Cardiac fibroblast (primary cell): ENCODE measurements at places on chromosomes 1 and 21.

GRCh38 chr1:93435443-93435842 is 12.5 kb upstream of the FNBP1L start:
- no peak for DNase-seq

- DNase-seq = no peak
These were observed 4.8 kb upstream of the MCOLN2 start for GRCh38 chr1:85001742-85002141.

GRCh38 chr1:216325946-216326345 is 97.3 kb downstream of the USH2A start:
- DNase-seq = no peak

DNA sequence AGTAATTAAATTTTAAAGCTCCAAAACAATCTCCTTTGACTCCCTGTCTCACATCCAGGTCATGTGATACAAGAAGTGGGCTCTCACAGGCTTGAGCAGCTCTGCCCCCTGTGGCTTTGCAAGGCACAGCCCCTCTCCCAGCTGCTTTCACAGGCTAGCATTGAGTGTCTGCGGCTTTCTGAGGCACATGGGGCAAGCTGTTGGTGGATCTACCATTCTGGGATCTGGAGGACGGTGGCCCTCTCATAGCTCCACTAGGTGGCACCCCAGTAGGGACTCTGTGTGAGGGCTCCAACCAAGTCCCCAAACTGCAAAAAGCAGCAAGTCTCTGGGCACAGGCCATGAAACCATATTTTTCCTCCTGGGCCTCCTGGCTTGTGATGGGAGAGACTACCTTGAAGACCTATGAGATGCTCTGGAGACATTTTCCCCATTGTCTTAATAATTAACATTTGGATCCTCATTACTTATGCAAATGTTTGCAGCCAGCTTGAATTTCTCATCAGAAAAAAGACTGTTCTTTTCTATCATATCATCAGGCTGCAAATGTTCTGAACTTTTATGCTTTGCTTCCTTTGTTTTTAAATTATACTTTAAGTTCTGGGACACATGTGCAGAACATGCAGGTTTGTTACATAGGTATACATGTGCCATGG is 554.1 kb upstream of the OLFM3 start:
- peak; percentile 58 for DNase-seq

GRCh38 chr1:53638360-53639035 is 100.5 kb downstream of the GLIS1 start:
- DNase-seq = no peak

GRCh38 chr1:119906927-119907652 is 10.8 kb upstream of the ADAM30 start:
- no peak for DNase-seq

- DNase-seq = no peak
These were observed 82.4 kb downstream of the KIF14 start for GRCh38 chr1:200538179-200538578.

DNA sequence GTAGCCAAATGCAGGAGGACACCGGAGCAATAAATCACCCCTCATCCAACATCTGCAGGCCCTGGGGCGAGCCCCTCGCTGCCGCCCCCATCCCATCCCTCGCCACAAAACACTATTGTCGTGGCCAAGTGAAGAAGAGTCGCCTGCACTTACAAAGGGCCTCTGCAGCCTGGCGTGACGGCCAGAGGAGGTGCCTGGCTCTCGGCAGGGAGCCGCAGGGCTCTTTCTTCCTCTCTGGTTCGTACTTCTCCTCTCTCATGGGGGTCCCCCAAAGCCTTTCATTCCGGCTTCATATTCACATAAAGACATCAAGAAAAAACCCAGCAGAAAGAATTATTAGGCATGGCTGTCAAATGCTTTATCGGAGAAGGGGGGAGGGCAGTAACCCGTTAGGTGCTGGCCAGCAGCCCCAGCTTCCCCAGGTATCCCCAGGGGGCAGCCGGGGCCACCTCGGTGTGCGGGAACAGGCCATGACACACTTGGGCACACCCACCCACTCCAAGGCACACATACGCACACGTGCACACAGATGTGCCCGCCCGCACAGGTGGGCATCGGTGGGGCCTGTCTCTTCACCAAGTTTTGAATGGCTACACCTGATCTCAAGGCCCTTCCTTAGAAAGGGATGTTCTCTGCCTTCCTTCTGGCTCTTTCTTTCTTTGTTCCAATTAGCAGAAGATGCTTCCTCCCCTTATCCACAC is 149.1 kb downstream of the PRDM16 start:
- no peak for DNase-seq

- peak; percentile 90 for DNase-seq
These were observed 31.2 kb upstream of the QSOX1 start for GRCh38 chr1:180123463-180123936.

- no peak for DNase-seq
These were observed 824.9 kb downstream of the AMY1C start for GRCh38 chr1:104574620-104575019.

DNA sequence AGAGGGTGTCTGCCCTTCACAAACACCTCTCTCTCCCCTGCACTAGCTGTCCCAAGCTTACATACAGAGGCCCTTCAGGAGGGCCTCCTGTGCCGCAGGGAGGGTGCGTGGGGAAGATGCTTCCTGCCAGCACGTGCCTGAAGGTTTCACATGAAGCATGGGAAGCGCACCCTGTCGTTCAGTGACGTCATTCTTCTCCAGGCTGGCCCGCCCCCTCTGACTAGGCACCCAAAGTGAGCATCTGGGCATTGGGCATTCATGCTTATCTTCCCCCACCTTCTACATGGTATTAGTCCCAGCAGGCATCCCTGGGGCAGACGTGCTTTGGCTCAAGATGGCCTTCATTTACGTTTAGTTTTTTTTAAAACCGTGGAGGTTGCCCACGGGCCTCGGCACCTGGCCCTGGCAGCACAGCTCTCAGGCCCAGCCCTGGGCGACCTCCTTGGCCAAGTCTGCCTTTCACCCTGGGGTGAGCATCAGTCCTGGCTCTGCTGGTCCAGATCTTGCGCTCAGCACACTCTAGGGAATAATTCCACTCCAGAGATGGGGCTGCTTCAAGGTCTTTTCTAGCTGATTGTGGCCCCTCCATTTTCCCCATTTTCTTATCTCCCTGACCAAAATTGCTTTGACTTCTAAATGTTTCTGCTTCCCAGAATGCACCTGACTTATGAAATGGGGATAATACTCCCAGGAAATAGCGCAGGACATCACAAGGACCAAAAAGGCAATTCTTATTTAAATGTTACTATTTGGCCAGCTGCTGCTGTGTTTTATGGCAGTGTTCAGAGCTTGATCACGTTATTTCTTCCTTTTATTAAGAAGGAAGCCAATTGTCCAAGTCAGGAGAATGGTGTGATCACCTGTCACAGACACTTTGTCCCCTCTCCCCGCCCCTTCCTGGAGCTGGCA is 6.1 kb downstream of the NPPA start:
- DNase-seq = no peak

DNA sequence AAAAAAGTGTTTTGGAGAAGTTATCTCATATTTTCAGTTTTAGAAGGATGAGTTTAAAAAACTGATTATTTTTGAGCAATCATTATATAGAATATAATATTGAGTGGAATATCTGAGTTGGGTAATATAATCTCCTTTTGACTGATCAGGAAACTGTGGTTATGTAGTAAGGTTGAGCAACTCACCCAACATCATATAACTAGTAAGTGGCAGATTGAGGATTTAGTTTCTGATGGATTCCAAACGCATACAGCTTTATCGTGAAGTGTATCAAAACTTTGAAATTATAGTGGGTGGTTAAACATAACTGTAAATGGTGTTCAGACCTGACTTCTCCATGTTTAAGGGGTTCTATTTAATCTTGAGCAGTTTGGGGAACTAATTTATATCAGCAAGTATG is 98.6 kb downstream of the OLFM3 start:
- no peak for DNase-seq

DNA sequence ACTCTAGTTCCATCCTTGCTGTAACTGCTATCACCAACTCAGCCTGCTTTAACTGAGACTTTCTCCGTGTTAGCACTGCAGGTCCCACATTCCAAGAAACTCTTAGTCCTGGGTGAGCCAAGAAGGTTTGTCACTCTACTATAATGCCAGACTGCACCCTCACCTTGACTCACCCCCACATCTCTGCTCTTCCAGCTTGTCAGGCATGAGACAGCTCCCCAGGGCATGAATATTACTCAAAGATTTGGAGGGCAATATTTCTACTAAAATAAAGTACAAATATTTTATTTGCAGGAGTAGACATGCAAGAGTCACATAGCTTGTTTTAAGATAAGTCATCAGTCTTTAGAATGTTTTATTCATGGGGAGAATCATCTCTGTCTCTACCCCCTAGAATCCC is 110.2 kb downstream of the MATN1 start:
- no peak for DNase-seq

- DNase-seq = no peak
These were observed 9.8 kb upstream of the SMAP2 start for GRCh38 chr1:40363721-40364120.

GRCh38 chr1:44035726-44036408 is 4.6 kb upstream of the SLC6A9 start:
- peak; percentile 34 for DNase-seq
